CD4-positive, alpha-beta T cell (primary cell): ENCODE measurements at places on chromosomes 12 and 14. TPM values are rescaled to one million over a fixed set of nuclear protein-coding genes. Genes with fewer than 3 reads are reported as not detected.

ABCD2 gene
- total RNA-seq, result 1.6 TPM

KLRC1 gene
- not detected for total RNA-seq

TMEM132D gene
- not detected for total RNA-seq

LRP1-AS gene
- not detected for total RNA-seq

CYP27B1 gene
- 1.4 TPM for total RNA-seq

WDR20 gene
- total RNA-seq, result 40.1 TPM

CLEC4C gene
- total RNA-seq, result 0.39 TPM

FAM181A gene
- total RNA-seq, result not detected

DNA sequence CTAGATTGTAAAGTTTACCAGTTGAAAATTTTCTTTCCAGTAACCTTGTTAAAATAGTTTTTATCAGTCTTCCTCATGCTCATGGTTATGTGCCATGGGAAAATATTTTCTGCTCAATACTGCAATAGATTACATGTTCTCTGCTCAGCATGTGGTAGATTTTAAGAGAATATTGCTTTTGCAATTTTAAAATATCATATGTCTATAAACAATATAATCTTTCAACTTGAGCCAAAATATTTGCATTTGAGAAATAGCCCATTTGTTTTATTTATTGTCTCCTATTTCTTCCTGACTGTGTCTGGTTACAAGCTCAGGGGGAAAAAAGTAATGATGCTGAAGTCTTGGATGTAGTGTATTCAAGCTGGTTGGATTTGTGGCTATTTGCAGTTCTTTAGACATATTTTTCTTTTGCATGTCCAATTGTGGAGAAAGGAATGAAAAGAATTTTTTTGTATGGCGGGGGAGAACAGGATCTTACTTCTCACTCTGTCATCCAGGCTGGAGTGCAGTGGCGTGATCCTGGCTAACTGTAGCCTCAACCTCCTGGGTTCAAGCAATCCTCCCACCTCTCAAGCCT lies 342.6 kb upstream of the NAV3 start:
- no peaks in the 10 kb centered on the region for H3K27me3 ChIP-seq
- no peak overlapping the region for H3K27ac ChIP-seq
- H3K4me1 ChIP-seq, result no peaks in the 10 kb centered on the region
- no peak for DNase-seq

DNA sequence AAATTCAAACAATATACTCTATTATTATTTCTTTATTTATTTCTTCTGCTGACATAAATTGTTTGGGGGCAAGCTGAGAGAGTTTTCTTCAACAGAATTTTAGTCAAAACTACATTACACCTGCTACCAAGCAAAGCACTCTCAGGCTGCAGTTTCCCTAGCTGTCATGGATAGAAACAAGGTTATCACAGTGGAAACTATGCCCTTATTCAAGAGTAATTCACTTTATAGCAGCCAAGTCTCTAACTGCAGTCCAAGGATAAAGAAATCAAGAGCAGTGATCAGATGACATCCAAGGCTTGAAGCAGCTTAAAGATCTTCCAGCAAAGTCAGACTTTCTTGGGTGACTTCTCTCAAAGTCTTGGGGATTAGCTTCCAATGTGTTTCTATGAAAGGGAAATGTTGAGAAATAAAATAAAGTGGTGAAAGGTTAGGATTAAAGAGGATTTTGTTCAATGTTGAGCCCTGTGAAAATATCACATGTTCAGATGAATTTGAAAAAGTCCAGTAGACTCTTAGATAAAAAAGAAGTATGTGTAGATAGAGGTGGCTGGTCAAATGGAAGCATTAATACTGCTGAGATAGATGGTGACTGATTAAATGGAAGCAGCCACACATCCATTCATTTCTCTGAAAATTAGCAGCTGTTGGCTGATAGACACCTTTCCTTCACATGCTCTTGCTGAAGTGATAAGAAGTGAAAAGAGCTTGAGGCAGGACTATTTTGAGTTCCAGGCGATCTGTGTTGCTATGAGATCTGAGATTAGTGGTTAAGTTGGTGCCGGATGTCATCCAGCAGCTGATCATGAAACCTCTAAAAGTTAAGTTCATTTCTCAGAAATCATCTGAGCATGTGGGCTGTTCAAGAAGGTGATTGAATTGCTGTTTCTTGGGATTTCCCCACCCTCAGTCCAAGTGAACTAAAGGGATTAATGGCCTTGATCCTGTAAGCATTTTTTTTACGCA lies 257.8 kb upstream of the BTG1 start:
- no peaks in the 10 kb centered on the region for H3K27me3 ChIP-seq
- peak overlapping the region; percentile 4 for H3K4me3 ChIP-seq
- peak overlapping the region; percentile 75 for H3K27ac ChIP-seq

DNA sequence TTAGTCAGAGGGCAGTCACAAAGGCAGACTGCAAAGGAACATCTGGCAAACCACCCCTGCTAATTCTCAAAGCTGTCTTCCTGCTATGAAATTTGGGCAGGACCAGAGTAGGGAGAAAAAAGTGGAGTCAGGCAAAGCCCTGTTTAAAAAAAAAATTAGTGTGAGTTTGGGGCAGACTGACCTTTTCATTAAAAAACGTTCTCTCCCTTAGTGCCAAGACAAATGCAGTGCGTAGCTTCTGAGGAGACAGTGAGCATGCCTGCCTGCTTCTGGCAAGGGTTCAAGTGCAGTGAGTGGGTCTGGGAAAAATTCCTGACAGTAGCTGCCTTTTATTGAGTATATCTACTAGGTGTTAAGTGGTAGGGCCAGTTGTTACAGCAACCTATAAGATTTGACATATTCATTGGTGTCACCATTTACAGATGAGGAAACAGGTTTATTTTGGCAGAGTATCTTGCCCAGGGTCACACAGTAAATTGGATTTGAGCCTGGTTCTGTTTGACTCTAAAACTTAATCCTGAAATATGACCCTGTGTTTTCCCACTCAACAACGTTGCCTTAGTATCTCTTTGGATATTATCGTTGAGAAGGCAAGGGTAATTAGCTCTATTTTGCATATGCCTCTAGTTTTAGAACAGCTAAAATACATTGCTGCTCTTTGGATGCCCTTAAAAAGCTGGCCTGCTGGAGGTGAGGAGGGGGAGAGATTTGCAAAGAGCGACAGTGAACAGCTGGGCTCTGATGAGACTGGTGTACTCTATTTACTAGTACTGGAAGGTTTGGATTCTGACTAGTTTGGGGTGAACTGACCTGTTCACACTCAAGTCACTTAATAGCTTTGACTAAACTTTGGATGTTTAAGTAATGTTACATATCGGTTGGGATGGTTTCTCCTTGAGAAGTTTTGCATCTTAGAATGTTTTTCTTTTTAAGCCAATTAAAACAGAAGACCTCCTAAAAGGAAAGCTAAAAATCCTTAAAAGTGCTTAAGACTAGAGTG lies 72.8 kb downstream of the PAPOLA start:
- no peaks in the 10 kb centered on the region for H3K4me1 ChIP-seq
- peaks cover 4% of the 10 kb centered on the region for H3K36me3 ChIP-seq
- no peaks in the 10 kb centered on the region for H3K27me3 ChIP-seq
- DNase-seq, result no peak
- H3K27ac ChIP-seq, result no peak overlapping the region

GRCh38 chr12:31362115-31362758 lies 36.3 kb upstream of the SINHCAF start:
- no peak for DNase-seq
- peaks cover 16% of the 10 kb centered on the region for H3K4me1 ChIP-seq
- H3K36me3 ChIP-seq, result no peaks in the 10 kb centered on the region
- H3K27me3 ChIP-seq, result no peaks in the 10 kb centered on the region
- no peak overlapping the region for H3K4me3 ChIP-seq

DNA sequence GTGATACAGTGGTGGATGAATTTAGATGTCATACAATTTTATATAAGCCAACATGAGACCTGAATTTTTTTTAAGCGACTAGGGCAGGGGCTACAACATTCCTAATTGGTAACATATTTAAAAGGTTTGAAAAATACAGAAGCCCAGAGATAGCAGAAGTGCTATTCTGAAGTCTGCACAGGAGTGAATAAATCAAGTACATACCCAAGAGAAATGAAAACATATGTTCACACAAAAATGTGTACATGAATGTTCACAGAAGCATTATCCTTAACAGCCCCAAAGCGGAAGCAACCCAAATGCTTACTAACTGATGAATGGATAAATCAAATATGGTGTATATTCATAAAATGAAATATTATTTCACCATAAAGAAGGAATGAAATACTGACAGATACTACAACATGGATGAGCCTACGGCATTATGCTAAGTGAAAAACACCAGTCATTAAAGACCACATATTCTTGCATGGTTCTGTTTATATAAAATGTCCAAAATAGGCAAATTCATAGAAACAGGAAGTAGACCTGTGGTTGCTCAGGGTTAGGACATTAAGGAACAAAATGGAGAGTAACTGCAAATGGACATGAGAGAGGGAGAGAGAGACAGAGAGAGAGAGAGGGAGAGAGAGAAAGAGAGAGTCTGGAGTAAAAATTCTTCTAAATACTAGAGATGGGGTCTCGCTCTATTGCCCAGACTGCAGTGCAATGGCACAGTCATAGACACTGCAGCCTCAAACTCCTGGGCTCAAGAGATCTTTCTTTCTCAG lies 28.0 kb upstream of the GXYLT1 start:
- no peaks in the 10 kb centered on the region for H3K4me1 ChIP-seq
- peaks cover 10% of the 10 kb centered on the region for H3K36me3 ChIP-seq

DNA sequence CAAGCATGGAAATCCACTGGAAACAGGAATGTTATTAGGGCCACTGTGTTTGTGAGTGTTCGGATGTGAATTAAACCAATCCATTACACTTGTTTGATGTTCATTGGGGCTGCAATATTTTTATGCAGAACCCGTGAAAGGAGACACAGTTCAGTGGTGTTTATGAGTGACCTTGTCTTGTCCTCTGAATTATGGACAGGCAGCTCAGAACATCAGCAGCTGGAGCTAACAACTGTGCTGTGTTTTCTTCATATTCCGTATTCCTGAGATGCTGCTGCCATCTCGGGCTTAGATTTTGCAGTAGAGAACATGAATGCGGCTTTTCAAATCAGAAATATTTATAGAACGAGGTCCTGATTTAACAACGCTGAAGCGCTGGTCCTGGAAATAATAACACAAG lies 20.3 kb upstream of the CACNA1C start:
- peaks cover 11% of the 10 kb centered on the region for H3K4me1 ChIP-seq
- H3K4me3 ChIP-seq, result no peak overlapping the region
- no peaks in the 10 kb centered on the region for H3K36me3 ChIP-seq
- no peak overlapping the region for H3K27ac ChIP-seq
- DNase-seq, result no peak

DNA sequence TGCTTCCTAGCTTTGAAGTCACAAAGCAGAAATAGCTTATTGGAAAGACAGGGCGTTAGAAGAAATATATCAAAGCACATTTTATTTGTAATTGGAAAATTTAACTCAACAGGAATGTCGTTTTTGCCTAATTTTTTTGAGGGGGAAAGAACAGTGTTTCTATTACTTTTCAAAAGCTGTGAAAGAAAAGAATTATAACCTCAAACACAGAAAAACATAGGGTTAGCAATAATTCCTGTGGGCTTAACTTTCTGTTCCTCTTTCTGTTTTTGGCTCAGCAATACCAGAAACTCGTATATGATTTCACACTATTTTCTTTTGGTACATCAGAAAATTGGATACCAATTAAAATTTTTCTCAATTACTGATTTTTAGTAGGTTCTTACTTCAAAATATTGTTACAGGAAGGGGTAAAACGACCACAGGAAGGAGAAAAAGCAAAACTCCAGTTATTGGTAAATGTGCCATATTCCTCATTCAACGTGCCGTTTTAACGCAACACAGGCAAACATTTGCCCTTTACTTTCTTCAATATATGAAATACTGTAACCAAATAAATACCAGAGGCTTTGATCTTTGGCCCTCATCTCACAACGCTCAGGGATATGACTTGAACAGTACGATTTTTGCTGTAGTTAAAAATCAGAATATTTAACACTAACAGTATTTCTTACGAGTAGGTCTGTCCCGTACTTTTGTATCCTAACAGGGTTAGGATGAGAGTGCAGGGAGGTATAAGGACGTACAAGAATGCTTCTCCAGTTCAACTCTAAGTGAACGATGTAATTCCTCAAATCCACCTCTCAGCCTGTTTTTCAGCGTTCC lies 1.3 kb upstream of the RNU6-7 start:
- peak overlapping the region; percentile 98 for H3K27ac ChIP-seq
- H3K27me3 ChIP-seq, result peaks cover 3% of the 10 kb centered on the region
- no peaks in the 10 kb centered on the region for H3K36me3 ChIP-seq

GRCh38 chr12:99442758-99443157 lies 204.8 kb upstream of the GARIN6 start:
- no peaks in the 10 kb centered on the region for H3K27me3 ChIP-seq
- no peak overlapping the region for H3K4me3 ChIP-seq
- no peaks in the 10 kb centered on the region for H3K36me3 ChIP-seq
- no peak overlapping the region for H3K27ac ChIP-seq
- no peaks in the 10 kb centered on the region for H3K4me1 ChIP-seq

- peaks cover 48% of the 10 kb centered on the region for H3K4me1 ChIP-seq
- no peaks in the 10 kb centered on the region for H3K27me3 ChIP-seq
- peaks cover 11% of the 10 kb centered on the region for H3K36me3 ChIP-seq
- no peak overlapping the region for H3K27ac ChIP-seq
Observed at GRCh38 chr14:75165586-75166391, 10.6 kb downstream of the TMED10 start.
